Naive thymus-derived CD8-positive, alpha-beta T cell (primary cell): ENCODE measurements at places on chromosomes 7 and 10.

- no peak for DNase-seq
Measured at GRCh38 chr7:28675429-28675828, 263.1 kb downstream of the CREB5 start.

DNA sequence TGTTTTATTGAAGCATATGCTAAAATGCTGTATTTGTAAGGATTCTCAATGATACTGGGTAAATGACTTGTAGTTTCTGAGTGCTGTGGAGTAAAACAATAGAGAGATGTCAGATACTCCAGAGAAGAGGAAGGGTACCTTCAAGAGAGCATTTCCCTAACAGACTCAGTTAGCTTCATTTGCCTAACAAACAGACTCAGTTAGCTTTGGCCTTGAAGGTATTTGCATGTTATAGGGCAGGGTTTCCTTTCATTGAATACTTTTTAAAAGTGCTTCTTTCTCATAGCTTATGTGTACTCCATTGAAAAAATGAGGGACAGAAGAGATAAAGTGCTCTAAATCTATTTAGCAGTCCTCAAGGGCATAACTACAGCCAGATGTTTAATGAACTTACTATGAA is 101.8 kb downstream of the CHN2 start:
- DNase-seq, result no peak

DNA sequence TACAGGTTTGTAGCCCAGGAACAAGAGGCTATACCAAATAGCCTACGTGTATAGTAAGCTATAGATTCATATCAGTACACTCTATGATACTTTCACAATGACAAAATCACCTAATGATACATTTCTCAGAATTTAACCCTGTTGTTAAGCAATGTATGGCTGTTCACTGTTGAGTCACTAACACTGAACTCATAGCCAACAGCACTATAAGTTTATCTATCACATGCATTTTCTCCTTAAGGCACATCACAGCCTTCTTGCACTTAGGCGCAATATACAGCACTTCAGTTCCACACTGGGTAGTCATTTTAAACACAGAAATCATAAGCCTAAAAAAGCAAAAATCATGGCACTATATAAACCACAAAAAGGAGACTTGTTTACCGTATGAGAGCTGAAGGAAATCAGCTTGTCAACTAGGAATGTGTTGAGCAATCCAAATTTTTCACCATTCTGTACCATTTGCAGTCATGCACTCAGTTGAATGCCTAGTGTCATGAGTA is 45.6 kb downstream of the ZNF438 start:
- DNase-seq, result no peak

DNA sequence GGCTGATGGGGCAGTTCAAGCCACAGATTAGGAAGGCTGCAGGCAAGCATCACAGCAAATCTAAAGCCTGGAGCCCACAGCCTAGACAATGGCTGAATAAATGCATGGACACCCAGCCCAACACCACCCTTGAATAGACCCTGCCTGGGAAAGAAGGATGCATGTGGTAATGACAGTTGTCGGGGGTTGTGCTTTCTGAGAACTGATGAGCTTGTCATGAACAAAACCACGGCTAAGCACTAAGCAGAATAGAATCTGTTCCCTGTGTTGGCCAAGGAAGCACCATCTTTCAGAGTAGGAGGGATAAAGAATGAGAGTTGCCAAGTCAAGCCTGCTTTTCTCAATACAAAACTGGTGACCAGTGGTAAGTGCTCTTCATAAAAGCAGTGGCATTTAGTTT is 66.1 kb upstream of the JCAD start:
- no peak for DNase-seq

- DNase-seq, result no peak
Measured at GRCh38 chr7:135012229-135012628, 25.9 kb downstream of the AGBL3 start.

DNA sequence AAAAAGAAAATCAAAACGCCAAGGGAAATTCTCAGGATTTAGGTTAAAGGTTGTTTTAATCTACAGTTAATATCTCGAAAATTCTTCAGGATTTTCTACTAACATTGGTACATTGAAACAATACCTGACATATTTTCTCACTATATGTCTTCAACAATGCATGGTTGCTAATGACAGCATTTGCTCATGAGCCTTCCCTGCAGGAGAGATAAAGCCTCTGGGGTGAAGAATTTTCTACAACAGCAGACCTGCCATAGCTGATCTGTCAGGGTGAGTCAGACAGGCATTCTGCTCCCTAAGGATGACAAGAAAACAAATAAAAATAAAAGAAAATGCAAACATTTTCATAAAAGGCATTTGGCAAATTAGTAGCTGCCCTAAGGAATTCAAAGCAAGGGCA is 11.7 kb upstream of the GPR37 start:
- no peak for DNase-seq

DNA sequence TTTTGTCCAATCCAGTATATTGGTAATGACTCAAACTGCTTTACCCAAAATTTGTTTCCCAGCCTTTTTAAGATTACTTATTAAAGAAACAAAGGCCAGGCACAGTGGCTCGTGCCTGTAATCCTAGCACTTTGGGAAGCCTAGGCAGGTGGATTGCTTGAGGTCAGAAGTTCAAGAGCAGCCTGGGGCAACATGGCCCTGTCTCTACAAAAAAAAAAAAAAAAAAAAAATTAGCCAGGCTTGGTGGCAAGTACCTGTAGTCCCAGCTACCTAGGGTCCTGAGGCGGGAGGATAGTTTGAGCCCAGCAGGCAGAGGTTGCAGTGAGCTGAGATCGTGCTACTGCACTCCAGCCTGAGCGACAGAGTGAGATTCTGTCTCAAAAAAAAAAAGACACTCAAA is 7.0 kb upstream of the ARHGAP12 start:
- no peak for DNase-seq

DNA sequence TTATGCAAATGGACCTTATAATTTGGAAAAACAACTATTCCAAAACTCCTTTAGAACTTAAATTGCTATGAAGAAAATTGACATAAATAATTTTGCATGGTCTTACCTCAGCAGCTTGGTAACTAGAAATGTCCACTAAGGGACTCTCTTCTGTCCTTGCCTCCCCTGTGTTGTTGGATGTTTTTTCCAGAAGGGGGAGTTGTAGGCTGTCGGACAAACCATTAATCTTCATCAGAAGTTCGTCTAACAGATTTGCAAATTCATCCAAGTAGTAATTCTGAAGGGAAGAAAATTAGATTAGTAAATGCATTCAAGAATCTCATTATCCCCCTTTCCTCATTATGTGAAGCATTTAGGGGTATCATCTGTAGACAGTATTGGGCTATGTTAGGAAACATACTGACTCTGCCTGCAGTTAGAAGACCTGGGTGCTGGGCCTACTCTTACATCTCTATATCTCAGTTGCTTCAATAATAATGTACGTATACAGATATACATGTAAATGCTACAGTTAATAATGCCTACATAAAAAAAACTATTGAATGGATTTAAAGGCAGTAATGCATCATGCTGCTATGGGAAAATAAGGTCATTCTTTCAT is 155.6 kb downstream of the PKD1L1 start:
- DNase-seq, result no peak

GRCh38 chr10:99777918-99778714 is 4.3 kb upstream of the ABCC2 start:
- DNase-seq, result no peak

DNA sequence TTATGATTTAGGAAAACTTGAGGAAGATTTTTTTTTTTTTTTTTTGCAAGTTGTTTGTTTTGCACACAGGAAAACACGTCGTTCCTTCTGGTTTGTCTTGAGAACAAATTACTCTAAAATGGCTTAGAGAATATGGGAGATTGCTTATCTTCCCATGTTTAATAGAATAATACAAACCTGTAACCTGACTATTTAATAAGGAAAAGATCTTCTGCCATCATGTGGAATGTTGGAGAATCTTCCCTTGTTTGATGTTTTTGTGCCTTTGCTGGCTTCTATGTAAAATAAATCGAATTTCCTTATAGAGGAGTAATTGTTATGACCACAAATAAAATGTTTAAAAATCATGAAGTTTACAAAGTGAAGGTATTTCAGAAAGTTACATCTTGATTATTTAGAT is 818.8 kb downstream of the GATA3 start:
- no peak for DNase-seq

DNA sequence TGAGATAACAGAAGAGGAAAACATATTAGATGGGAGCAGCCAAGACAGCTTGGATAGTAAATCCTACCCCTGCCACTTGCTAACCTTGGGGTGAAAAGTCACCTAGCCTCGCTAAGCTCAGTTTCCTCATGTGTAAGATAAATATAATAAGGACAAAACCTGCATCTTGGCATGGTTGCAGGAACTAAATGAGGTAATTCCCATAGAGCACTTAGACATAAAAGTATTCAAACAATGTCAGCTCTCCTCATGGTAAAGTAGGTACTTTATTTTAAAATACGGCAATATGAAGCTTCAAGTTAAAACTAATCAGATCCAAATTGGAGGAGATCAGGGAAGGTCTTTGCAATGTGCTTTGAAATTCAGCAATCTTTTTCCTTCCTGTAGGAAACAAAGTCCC is 113.1 kb downstream of the USP6NL start:
- DNase-seq, result no peak

GRCh38 chr7:11341285-11341944 is 367.7 kb downstream of the PHF14 start:
- no peak for DNase-seq

DNA sequence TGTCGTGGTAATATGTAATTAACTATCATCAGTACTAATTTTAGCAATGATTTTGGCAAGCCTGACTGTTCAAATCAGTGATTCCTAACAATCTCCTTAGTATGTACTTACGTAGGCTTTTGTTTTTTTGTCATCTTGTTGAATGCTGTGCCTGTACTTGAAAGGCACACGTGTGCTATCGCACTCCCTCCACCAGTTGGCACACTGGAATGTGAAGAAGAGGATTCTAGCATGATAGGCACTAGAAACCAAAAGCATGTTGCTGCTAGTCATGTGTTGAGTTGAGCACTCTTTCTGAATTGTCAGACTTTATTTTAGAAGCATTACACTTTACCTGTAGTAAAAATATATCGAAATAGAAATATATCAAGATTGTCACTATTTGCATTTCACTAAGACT is 59.1 kb downstream of the TASOR2 start:
- no peak for DNase-seq

- no peak for DNase-seq
Measured at GRCh38 chr7:36400036-36400435, 10.4 kb downstream of the ANLN start.

DNA sequence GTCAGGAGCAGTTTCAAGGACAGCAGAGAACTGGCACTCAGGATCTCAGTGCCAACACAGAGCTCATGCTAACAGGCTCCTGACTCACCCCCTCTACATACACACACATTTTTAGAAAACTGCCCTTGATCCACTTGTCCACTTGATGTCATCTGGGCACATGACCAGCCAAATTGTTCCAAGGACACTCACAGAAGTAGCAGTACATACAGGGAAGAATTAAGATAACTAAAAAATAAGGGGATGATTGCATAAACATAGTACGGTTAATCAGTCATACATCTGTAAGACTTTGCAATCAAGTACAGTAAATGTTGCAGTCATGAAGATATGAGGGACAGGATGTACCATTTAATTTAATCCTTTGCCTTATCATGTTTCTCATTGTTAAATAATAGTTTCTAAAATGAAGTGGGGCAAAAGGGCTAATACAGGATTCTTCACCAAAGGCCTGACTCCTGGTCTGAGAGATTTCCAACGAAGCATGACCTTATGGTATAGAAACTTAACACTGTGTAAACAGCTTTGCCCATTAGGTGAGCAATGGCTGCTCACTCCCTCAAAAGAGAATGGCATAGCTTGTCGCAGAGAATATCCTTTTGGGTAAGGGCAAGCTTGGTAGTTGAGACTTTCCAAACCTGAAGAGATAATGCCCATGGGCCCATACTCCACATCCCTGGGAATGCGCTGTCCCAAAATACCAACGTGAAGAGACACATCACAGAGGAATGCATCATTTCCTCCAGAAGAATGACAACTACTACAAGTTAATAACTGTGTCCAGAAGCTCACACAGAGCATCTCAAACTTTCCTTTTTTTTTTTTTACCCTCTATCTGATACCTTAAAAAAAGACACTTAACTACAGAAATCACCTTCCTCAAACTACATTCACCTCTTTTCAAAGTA is 94.1 kb downstream of the ARMH3 start:
- DNase-seq, result no peak

DNA sequence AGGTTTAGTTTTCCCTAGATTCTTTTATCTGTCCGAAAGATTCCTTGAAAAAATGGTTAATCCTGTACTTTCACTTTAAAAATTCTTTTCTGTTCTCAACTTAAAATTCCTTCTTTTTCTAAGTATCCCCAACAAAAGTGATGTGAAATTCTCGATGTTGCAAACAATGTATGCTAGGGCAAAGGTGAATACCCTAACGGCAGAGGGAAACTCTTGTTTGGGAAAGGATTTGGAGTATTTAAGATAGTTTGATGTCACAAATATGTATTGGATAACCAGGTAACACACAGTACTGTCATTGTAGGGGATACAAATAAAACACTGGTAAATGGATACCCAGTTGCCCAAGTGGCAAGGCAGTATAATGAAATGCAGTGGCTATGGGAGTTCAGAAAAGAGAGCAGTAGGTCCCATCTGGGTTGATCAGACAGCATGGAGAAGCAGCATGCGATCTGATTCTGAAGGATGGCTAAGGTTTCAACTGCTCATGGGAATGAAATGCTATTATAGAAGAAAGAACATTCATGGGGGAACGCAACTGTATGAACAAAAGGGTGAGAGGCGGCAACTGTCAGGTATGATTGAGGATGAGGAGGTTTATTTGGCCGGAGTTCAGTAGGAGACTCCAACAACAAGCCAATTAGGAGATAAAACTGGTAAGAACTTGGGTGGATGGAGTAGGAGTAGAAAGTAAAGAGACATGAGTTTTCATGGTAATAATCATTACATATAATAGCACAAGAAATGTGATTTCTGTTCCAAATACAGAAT is 3.2 kb upstream of the EPC1 start:
- no peak for DNase-seq

DNA sequence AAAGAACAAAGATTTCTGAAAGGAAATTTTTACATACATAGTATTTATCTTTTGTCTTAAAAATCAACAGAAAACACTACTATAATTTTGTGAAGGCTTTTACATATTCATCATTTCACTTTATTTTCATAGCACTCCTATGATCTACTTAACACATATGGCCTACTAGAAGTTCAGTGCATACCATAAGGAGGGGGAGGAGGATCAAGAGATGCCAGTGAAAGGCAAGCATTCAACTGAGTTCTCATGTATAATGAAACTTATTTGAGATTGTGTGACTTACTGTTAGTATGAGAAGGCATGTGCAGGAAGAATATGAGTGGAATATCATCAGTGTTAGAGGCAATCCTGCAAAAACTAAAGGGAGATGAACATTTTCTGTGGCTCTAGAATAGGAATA is 10.6 kb downstream of the BRAF start:
- no peak for DNase-seq

DNA sequence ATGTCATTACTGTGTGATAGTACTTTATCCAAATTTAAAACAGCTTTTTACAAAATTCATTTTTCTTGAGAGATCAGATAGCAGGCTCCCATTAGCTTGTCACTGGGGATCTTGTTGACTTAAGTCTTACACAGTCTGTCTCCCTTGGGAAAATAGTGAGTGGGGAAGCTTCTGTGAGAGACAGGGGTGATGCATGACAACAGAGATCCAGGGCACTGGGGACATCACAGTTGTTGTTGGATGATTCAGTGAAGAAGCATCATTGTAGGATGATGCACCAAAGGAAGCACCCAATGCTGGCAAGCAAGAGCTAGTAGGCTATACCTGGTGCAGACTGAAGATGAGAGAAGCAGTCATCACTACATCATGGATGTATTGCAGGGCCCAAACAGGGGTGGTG is 284.7 kb downstream of the HDAC9 start:
- DNase-seq, result no peak
